Right cardiac atrium (tissue), 5 donors: ENCODE measurements at places on chromosomes 11 and 22.

DNA sequence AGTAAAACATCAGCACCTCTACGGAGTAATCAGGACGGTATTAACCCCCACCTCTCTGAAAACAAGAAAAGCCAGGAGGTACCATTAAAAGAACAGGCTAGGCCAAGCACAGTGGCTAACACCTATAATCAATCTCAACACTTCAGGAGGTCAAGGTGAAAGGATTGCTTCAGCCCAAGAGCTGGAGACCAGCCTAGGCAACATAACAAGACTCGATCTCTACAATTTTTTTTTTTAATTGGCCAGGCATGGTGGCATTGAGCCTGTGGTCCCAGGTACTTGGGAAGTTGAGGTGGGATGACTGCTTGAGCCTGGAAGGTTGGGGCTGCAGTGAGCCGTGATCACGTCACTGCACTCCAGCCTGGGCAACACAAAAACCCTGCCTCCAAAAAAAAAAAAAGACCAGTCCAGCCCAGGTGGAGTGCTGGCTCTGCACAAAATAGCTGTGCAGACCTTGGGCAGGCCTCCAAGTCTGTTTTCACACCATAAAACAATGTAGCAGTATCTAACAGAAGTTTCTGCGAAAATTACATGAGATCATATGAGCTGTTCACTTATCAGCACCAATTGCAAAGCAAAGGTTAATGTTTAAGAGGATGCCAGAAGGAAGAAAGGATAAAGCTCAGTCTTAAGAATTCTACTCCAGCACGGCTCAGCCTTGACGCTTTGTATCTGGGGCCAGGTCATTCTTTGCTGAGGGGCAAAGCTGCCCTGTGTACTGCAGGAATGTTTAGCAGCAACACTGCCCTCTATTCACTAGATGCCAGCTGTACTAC is 14.8 kb downstream of the CHKA start:
- DNase-seq = no peak

GRCh38 chr22:23177197-23177596 is 3.1 kb upstream of the BCR start:
- DNase-seq = no peak

DNA sequence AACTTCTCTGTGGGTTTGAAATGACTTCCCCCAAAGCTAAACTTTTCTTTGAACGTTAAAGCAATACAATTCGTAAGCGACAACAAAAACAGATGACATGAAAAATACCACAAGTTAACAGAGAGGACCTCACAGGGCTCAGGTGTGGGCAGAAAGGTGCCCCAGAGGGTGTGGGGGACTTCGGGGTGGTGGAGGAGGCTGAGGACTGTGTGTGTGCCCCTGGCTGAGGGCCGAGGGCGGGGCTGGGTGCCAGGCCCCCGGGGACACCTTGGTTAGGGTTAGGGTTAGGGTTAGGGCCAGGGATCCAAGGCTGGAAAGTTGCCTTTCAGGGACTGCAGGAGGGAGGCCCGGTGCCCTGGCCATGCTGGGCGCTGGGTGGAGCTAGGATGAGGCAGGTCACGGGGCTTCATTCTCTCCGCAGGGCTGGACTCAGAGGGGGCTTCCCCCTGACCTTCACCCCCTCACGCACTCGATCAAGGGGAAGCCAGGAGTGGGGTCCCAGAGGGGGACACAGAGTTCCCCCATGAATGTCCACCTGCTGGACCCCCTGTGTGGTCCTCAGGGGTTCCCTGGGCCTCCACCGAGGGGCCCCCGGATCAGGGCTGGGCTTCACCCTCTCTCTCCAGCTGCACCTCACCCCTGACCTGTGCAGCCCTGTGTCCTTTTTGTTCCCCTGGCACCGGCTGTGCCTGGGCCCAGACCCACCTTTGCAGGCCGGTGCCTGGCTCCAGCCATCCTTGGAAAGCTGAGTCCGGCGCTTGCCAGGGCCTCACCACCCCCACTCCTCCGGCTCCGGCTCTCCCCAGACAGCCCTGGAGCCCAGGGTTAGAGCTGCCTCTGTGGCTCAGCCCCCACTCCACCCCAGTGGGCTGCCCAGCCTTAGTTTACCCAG is 7.0 kb downstream of the TNNI2 start:
- peak; percentile 44 for DNase-seq

- no peak for DNase-seq
These were observed 342.7 kb downstream of the AASDHPPT start for GRCh38 chr11:106420048-106420665.

DNA sequence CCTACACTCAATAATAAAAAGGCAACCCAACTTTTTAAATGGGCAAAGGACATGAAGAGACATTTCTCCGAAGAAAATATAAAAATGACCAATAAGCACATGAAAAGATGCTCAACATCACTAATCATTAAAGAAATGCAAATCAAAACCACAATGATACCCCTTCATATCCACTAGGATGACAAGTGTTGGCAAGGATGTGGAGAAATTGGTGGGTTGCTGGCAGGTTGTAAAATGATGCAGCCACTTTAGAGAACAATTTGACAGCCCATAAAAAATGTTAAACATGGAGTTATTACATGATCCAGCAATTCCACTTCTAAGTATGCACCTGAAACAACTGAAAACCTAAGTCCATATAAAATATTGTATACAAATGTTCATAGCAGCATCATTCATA is 73.2 kb upstream of the LMO2 start:
- DNase-seq = no peak

GRCh38 chr11:15617126-15617525 is 502.4 kb downstream of the INSC start:
- DNase-seq = no peak

DNA sequence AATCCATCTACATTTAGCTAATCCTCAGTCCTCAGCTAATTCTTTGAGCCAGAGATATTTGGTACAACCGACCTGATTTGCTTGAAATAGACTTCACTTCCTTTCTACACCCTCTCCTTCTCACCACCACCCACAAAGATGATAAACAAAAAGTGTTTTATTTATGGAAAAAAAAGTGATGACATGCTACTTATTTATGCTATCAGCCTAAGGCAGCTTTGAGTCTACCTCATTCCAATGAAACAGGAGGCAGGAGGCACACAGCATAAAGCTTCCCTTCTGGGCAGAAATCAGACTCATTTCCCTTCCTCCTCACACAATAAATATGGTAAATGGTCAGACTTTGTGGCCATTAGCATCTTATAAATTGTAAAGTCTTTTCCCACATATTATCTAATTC is 325.7 kb downstream of the SOX6 start:
- no peak for DNase-seq

DNA sequence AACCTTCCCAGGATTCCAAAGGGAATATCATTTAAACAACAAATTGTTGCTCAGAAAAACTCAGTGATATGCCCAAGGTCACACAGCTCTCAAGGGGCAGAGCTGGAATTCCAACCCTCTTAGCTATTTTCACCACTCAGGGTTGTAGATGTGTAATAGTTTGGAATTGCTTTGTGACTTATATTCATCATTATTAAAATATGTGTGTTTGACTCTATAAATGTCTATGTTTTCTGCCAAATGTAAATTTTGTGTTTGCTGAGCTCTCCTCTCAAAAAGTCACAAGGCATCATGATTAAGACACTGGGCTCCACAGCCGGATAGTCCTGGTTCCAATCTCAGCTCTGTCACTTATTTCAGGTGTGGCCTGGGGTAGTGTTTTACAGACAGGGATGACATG is 407.3 kb downstream of the TMEM135 start:
- DNase-seq = no peak

GRCh38 chr22:33496112-33496511 is 424.2 kb downstream of the LARGE1 start:
- DNase-seq = no peak

GRCh38 chr11:70467201-70468085 is 69.1 kb downstream of the CTTN start:
- peak; percentile 76 for DNase-seq
